ENCODE measurements at places on chromosomes 11 and 22.
A peak's percentile ranks its signal among the peaks of the same experiment; 100 is the strongest.

GRCh38 chr11:122979103-122979814 lies 2.4 kb downstream of the BSX start:
- DNase-seq = no peak

- no peak for DNase-seq
These were observed 11.9 kb upstream of the HBE1 start for GRCh38 chr11:5281596-5281995.

DNA sequence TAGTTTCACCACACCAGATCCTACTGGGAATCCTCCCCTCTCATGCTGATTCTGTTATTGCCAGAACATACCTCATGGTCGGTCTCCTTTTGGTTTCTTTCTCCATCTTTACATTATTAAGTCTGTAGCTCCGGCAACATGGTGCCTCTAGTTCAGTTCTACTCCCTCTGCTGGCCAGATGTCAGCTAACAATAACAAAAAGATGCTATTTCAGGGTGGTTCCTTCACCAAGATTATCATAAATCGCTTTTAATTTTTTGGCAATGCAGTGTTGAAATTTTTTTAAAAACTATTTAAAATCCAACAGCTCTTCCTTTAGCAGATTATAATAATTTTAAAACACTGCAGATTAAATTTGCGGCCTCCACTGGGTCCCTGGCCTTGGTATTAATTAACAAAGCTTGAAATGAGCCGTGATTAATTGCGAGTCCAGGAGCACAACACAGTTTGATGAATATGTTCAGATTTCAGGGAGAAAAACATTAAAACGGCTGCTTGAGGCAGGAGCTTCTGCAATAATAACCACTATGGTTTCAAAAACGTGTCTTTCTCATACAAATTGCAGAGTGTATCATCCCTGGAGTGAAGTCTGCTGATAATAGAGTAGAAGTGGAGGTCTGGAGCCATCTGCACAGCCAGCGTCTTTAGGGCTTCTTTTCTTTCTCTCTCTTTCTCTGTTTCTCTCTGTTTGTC lies 492.9 kb upstream of the KIRREL3 start:
- no peak for DNase-seq

GRCh38 chr11:41246399-41246745 lies 213.1 kb downstream of the LRRC4C start:
- no peak for DNase-seq

- DNase-seq = no peak
These were observed 11.5 kb downstream of the NNMT start for GRCh38 chr11:114307524-114308203.

GRCh38 chr11:96149743-96150555 lies 193.0 kb downstream of the MAML2 start:
- DNase-seq = no peak

DNA sequence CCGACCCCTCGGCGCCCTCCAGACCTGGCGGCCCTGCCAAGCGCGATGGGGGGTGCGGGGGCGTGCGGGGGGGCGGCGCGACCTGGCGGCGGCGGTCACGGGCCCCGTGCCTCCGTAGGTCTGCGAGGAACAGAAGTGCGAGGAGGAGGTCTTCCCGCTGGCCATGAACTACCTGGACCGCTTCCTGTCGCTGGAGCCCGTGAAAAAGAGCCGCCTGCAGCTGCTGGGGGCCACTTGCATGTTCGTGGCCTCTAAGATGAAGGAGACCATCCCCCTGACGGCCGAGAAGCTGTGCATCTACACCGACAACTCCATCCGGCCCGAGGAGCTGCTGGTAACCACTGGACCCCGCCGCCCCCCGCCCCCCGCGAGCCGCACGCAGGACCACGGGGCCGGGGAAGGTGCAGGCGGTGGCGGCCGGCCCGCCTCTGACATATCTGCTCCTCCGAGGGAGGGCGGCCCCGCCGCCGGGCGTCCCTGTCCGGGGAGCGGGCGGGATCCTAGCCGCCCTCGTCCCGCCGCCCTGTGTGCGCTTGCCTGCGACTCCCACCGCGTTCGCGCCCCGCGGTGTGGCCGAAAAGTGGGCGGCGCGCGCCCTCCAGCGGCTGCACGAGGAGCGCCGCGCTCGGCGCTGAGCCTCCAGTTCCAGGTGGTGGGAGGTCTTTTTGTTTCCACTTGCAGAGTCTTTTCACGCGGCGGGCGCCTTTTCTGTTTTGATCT lies 2.1 kb downstream of the CCND1 start:
- DNase-seq = peak; percentile 78

- peak; percentile 54 for DNase-seq
These were observed 39.6 kb downstream of the BCR start for GRCh38 chr22:23219822-23220484.

Measured in activated CD4-positive, alpha-beta T cell treated with anti-CD3 and anti-CD28 coated beads for 4 hours (primary cell).